ENCODE measurements at places on chromosomes 1 and 21.

GRCh38 chr21:45868086-45868485 is 113.5 kb upstream of the COL6A1 start:
- DNase-seq = no peak

DNA sequence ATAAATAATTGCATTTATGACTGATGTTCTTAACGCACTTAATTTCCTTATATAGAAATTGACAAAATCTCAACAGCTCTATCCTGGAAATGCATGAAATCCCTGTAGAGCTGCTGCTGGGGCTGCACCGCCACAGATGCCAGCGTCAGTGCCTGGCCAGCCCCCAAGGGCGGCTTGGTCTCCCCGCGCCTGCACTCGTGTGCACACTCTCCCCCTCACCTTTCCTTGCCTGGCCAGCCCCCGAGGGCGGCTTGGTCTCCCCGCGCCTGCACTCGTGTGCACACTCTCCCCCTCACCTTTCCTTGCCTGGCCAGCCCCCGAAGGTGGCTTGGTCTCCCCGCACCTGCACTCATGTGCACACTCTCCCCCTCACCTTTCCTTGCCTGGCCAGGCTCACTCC is 11.3 kb downstream of the TPRG1L start:
- no peak for DNase-seq

GRCh38 chr1:86388777-86389176 is 7.3 kb downstream of the ODF2L start:
- no peak for DNase-seq

GRCh38 chr1:167981933-167982332 is 45.1 kb upstream of the MPC2 start:
- DNase-seq = no peak

DNA sequence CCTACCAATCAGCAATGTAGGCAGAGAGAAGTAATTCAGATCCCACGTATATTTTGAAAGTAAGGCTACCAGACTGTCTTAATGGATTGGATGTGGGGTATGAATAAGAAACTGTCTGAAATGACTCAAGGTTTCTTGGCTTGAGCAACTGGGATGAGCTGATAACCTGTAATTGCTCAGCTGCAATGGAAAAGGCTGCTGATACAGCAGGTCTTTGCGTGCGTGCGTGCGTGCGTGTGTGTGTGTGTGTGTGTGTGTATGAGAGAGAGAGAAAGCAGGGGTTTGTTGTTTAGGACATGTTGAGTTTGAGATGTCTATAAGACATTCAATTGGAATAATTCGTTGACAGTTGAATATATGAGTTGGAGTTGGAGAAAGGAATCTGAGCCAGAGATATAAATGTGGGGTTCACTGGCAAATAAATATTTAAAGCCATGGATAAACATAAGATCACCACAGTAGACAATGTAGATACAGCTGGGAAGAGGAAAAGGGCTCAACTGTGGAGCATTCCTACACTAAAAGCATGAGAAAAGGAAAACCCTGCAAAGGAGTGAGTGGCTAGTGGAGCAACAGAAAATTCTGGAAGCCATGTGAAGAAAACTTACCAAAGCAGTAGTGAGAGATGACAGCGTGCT is 72.9 kb downstream of the UCHL5 start:
- no peak for DNase-seq

DNA sequence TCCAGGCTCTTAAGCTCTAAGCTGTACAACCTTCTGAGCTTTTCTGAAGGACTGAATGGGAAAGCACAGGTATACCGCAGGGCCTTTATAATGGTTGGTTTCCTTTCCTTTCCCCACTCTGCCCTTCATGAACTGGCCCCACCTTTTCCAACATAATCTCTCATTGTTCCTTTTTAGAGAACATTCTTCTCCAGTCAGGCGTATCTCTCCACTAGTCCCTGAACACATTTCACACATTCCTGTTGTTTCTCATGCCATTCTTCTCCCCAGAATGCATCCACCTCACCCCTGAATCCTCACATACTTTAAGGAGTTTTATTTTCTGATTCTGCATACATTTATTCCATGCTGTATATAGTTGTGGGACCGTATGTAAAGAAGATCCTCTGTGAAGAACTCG is 41.3 kb downstream of the PGM1 start:
- DNase-seq = no peak

GRCh38 chr1:160116283-160117147 is 956 bp downstream of the ATP1A2 start:
- no peak for DNase-seq

DNA sequence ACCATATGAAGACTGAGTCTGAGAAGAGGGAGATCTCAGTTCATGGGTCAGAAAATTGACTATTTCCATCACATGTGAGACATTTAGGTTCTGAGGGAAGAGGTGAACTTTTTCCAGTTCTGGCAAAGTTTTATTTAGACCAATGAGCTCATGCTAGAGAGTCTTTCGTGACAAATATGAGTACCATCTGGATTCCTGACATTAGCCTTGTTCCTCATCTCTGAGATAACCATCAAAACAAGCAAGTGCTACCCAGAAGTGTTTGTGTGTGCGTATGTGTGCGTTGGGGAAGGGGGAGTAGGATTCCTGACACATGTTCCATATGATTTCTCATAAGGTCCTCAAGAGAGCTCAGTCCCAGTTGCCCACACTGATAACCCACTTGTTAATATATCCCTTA is 120.6 kb downstream of the FASLG start:
- DNase-seq = no peak

DNA sequence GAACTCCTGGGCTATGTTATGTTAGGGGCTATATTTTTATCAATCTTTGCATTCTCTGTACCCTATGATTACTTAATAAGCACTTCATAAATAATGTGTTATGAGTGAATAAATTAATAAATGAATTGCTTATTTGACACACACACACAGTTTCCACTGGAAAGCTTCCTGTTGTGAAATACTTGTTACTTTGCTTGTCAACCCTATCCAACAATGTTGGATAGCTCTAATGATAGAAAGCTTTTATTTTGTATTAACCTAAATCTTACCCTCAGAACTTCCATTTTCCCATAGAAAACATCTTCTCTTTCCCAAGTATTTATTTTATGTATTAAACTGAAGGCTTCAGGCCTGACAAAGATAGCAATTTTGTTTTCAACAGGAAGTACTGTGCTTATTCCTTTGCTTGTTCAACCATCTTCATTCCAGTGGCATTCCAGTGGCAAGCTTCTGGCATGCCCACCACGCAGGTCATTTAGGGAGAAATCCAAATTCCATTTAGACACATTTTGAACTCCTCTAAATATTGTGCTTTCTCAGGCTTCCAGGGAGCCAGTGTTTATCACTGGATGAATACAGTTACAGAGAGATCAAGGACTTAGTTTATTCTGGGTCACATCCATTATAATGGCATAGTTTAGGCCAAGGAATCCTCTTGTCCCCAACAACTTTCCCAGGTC is 134.4 kb downstream of the TGFB2 start:
- DNase-seq = no peak

- DNase-seq = no peak
Measured at GRCh38 chr1:170592591-170593111, 60.7 kb downstream of the GORAB start.

DNA sequence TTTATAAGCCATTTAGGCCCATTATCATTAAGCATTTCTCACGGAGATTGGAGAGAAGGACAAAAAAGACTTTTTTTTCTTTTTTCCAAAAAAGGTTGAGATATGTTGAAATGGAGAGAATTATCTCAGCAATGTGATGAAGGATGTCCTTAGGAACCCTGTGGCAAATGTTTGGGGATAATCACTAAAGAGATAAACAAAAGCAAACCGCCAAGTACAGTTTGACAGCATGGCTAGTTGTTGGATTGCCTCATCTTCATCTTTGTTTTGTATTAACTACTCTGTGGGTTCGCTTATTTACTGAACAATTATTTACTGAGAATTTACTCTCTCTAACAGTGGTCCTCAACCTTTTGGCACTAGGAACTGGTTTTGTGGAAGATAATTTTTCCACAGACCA is 97.4 kb upstream of the HP1BP3 start:
- DNase-seq = no peak

- peak; percentile 5 for DNase-seq
Measured at GRCh38 chr1:180309338-180309737, 79.3 kb downstream of the LHX4 start.

DNA sequence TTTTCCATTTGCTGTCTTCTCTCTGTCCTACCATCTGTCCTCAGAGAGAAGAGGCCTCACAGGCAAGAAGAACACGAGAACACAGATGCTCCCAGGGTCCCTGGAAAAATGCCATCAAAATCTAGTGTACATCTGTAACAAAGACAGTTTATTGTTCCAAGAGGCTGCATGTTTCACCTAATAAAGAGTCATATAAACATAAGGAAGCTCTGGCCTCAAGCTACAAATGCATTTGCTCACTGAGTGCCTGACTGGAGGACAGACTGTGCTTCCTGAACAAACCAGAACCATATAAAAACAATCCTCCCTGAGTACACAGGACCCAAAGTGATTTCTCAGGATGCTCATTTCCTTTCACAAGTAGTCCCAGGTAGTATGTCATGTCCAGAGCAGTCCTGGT is 76.3 kb upstream of the SLC44A3 start:
- DNase-seq = no peak

DNA sequence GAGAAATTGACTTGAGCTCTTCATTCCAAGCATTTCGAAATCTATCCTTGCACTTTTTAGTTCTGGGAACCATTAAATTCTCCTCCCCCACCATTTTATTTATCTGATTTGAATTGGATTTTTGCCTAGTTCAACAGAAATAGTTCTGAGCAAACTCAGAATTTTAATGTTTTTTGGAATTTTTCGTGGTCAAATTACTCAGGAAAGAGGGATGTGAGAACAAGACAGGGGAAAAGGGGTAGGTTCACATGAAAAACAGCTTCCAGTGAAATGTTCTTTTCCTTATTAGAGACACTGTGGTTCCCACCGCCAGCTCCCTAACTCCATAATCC is 5.7 kb upstream of the ZNF697 start:
- no peak for DNase-seq

DNA sequence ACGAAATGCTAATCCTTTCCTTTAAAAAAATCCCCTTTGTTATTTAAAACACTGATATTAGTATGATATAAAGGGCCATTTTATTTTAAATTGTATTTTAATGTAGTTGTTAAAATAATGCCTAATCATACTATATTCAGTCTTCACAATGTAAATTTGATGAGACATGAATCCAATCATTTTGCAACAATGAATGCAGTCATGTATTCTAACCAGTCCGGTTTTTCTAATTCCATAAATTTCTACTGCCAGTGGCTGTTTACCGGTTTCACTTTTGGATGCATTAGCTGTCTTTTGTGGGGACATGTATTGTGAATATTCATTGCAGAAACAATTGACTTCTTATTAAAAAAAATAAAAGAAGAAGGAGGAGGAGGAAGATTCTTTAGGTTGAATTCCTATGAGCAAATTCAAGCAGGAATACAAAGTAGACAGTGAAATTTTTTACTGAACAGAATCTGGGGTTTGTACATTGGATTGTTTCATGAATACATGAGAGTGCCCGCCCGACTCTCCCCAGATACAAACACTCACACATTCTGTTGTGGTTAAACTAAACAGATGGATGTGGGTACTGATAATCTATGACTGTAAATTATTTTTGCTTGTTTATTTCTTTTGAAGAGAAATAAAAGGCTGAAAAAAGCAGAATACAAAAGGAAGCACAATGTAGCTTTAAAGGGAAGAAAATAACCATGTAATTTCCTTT is 624.8 kb upstream of the PTBP2 start:
- DNase-seq = no peak

DNA sequence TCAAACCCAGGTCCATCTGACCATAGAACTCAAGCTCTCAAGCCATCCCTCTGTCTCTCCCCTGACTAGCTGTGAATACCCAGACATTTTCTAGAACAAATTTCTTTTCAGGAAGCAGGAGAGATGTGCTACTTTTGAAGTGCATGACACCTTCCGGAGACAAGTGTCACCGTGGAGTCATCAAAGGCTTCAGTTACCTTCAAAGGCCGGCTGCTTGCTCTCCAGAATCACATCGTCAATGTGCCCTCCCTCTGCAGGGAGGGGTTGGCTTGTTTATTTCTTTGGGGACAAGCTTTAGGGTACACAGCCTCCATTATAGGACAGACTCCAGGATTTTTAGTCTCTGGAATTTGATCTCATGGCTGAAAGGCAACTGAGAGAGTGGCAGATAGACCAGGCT is 37.7 kb upstream of the IGSF21 start:
- no peak for DNase-seq

DNA sequence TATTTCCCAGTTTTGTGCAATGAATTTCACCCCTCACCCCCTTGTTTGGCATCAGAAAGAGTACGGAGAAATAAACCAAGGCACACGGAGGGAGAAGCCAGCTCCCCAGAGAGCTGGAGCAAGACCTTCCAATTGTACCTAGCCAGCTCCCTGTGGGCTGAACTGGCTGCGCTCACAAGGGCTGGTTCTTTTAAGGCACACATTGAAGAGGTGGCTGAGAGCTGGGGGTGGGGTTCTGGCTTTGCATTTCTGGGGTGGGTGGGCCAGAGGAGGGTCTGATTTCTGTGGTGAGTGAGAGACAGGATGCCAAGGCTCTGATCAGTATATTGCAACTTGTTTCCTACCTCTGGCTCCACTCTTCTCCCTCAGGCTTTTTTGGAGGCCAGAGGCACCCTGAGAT is 39.5 kb upstream of the NFASC start:
- no peak for DNase-seq

GRCh38 chr1:197690074-197690473 is 85.2 kb downstream of the DENND1B start:
- no peak for DNase-seq

DNA sequence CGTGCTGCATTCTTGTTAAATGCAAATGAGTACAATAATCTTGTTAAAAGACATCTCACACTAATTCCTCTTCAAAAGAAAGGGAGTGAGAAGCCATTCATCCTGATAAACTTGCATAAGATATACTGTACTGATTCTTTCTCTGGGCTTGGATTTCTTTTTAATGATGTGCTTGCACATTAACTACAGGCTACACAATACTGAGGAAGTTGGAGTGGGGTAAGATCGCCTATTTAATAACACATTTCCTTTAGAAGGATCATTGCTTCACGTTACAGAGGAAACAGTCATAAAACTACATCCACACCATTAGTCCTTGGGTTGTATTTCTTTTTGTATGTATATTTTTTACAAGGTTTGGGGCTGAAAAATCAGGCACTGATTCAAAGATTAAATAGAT is 36.6 kb downstream of the NRIP1 start:
- DNase-seq = no peak

- DNase-seq = no peak
Measured at GRCh38 chr1:155179112-155180031, 5.7 kb downstream of the TRIM46 start.
